ENCODE measurements at places on chromosomes 11 and 22.

- DNase-seq, result no peak
Observed at GRCh38 chr22:50696799-50697561, 24.4 kb downstream of the SHANK3 start.

DNA sequence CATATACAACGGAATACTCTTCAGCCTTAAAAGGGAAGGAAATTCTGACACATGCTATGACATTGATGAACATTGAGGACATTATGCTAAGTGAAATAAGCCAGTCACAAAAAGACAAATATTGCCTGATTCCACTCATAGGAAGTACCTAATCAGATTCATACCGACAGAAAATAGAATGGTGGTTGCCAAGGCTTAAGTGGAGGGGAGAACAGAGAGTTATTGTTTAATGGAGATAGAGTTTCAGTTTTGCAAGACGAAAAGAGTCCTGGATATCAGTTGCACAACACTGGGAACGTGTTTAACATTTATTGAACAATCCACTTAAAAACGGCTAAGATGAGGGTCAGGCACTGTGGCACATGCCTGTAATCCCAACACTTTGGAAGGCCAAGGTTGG lies 45.6 kb upstream of the HIPK3 start:
- no peak for DNase-seq

GRCh38 chr22:29717789-29718188 lies 2.0 kb upstream of the CABP7 start:
- no peak for DNase-seq

GRCh38 chr11:86152006-86152862 lies 83.3 kb upstream of the PICALM start:
- no peak for DNase-seq

DNA sequence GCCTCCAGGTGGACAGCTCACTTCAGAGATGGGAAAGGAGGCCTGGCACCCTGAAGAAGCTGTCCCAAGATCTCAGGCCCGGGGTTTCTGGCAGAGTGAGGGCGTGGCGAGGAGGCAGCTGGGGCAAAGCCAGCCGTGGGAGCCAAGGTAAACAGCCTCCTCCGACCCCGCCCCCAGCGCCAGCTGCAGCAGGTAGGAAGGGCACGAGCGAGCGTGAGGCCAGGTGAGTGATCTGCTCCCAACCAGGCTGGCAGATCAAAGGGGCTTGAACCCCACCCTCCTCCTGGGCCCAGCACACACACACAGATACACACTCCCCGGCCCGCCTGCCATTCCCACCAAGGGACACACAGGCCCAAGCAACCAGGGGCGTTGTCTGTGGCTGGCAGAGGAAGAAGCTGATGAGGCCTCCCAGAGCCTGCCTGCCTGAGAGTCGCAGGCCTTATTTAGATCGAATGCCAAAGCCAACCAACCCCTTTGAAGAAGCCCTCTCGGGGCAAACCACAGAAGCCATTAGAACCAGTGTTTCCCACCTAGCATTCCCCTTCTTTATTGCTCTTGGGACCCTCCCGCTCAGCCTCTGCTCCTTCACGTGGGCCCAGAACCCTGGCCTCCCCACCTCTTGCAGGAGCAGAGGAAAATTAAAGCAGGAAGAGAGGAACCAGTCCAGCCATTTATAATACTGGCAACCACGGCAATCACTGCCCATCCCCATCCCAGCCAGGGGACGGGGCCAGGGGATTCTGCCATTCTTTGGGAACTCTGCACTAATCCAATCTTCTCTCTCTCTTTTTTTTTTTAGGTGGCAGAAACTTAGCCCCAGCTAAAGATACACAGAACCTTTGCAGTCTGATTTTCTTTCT lies 5.0 kb downstream of the PDGFB start:
- DNase-seq, result no peak

- no peak for DNase-seq
Observed at GRCh38 chr11:15773476-15774387, 582.6 kb downstream of the SOX6 start.

GRCh38 chr22:46613606-46614021 lies 6.6 kb upstream of the GRAMD4 start:
- DNase-seq, result no peak

All from stimulated activated CD8-positive, alpha-beta memory T cell treated with anti-CD3 and anti-CD28 coated beads, Interleukin-7, amount 100 ng/mL, for 1 hour (primary cell).